Neural crest cell (in vitro differentiated cells): ENCODE measurements at places on chromosomes 6 and 20.

GRCh38 chr6:30682143-30683117 is 4.0 kb downstream of the PPP1R18 start:
- no peak for DNase-seq

- DNase-seq = no peak
Observed at GRCh38 chr6:91506509-91506908, 919.6 kb upstream of the MAP3K7 start.

- no peak for DNase-seq
Observed at GRCh38 chr20:35369804-35370203, 42.0 kb downstream of the UQCC1 start.

- DNase-seq = no peak
Observed at GRCh38 chr6:116352515-116353471, 18.0 kb upstream of the DSE start.

DNA sequence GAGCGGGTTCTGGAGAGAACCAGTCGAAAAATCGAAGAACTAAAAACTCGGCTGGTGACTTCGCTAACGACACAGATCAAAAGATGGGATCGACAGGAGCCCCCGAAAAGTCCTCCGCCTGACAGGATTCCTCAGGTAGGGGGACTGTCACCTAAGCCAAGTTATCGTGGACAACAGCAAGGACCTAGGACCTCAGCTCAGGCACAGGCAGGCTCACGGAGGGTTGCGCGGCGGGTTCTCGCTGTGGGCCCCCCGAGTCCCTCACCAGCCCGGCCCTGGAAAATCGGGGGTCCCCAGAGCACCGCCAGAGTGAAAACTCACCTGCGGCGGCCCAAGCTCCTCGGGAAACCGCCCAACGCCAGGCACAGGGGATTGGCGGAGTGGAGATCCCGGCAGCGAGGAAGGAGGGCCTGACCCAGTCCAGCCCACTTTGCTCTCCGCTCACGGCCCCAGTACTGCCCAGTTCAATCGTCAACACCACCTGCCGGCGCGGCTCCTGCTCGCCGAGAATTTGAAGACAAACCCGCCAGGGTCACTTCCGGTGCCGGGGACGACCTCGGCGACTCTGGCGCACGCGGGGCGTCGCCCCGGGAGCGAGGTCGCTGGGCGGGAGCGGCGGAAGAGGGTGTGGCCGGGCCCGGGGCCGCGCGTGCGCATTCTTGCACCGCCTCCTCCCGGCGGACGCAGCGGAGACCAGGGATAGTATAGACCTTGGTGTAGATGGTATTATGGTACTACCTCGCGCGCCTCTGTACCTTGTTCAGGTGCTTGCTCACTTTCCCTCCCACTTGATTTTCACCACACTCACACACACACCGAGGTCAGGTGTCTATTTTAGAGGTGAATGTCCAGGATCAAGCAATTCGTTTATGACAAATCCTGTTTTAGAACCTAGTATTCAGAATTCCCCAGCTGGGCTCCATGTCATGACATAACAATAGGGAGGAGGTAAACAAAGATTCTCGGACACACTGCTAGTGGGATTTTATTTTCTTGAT is at the start of gene KATNA1:
Gene KATNA1, minus strand, starts transcription at position 567 of the 998 bp plus-strand sequence. CDS start 10,167 bp downstream, outside the sequence.
- DNase-seq = peak; percentile 75

GRCh38 chr6:47690791-47691190 is 7.6 kb upstream of the ADGRF4 start:
- no peak for DNase-seq

- no peak for DNase-seq
Observed at GRCh38 chr6:72371473-72371872, 250.4 kb upstream of the KCNQ5 start.

- no peak for DNase-seq
Observed at GRCh38 chr6:119022796-119023195, 55.7 kb downstream of the FAM184A start.

GRCh38 chr6:155943635-155944034 is 488.0 kb upstream of the NOX3 start:
- DNase-seq = no peak

GRCh38 chr6:39056191-39056590 is 7.6 kb downstream of the GLP1R start:
- no peak for DNase-seq

- DNase-seq = no peak
Observed at GRCh38 chr20:50708845-50709635, 17.7 kb upstream of the RIPOR3 start.

GRCh38 chr20:38231531-38232121 is 28.9 kb downstream of the KIAA1755 start:
- no peak for DNase-seq

DNA sequence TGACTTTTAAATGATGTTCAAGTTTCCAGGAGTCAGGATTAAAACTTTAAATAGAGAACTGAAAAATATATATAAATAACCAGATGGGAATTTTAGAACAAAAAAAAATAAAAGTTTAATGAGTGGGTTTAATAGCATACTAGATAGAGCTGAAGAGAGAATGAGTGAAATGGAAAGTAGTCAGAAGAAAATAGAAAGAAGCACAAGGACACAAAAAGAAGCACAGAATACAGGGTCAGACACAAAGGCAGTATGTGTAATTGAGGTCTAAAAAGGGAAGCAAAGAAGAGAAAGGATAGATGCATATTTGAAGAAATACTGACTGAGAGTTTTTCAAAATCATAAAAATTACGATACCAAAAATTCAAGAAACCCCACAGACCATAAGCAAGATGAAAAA is 159.8 kb upstream of the FERMT1 start:
- DNase-seq = no peak

DNA sequence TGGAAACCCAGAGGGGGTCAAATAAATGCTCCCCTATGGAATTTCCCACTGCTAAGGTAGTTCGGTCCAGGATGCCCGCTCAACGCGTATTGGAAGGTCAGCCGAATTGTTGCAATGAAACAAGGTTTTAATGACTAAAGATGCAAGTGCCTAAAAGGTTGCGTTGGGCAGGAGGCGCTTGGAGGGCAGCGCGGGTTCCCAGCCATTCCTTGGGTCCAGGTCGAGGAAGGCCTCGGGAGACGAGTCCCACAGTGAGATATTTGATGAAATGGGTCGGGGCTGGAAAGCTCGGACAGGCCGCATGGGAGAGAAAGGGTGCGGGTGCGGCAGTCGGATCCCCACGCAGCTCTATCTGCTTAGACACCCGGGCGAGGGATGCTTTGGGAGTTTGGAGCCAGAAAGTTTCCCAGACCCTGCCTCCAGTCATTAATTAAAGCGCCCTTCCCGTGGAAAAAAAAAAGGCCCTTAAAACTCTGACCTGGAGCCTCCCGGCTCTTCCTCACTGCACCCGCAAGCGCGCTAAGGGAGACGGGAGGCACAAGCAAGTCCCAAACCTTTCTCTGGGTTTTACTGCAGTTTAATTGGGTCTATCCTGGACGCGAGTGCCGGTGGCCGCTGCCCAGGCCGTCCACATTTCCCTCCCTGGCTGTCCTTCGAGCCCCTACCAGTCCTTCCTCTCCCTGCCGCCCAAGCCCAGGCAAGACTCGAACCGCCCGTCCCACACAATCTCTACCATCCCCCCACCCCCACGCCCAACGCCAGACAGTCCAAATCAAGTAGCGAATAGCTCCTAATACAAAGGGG is 24.2 kb downstream of the TFAP2A start:
- DNase-seq = no peak

- no peak for DNase-seq
Observed at GRCh38 chr6:80622641-80623040, 516.2 kb downstream of the BCKDHB start.

GRCh38 chr6:93105017-93105416 is 314.3 kb downstream of the EPHA7 start:
- no peak for DNase-seq

DNA sequence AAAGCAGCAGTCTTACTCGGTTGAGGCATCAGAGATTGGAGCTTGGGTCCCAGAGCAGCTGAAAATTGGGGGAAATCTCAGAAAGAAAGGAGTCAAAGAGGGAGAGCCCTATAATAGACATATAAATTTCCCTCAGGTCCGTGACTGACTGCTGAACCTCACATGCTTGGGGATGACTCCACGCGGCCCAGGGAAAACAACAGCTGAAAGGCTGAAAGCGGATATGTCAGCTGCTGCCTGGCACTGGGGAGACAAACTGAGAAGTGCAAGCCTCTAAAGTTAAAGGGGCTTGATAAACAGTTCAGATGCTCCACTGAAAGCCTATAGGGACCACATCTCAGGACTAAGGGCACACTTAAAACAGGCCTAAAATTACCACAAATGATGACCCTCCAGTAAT is 255.9 kb upstream of the RIN2 start:
- DNase-seq = no peak

DNA sequence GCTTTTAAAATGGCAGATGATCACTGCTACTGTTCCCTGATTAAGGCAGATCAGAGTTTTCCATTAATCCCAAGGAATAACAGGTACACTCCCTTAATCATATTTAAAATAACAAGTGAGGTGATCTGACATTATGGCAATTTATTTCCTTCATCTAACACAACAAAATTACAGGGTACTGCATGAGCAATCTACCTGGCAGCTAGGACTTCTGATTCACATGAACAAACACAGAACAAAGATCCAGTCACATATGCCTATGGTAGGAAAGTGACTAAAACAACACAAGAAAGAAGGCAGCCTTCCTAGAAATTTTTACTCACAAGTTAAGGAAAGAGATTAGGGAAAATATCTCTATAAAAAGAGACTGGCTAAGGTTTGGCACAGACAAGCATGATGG is 33.2 kb downstream of the MAP7 start:
- DNase-seq = no peak

DNA sequence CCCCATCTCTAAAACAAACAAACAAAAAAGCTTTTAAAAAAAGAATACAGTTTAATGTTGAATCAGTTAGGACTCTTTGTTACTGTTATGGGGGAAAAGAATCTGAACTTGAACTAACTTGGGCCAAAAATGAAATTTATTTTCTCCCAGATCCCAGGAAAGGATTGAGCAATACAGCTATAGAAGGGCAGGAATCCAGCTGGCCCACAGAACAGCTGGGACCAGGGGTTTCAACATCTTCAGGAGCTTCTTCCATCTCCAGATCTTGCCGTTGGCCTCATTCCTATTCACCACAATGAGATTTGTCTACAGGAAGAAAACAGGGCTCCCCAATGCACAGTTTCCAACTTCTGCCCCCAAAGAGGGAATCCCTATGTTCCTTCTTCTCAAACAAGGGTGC is 43.2 kb upstream of the AKAP12 start:
- DNase-seq = no peak

DNA sequence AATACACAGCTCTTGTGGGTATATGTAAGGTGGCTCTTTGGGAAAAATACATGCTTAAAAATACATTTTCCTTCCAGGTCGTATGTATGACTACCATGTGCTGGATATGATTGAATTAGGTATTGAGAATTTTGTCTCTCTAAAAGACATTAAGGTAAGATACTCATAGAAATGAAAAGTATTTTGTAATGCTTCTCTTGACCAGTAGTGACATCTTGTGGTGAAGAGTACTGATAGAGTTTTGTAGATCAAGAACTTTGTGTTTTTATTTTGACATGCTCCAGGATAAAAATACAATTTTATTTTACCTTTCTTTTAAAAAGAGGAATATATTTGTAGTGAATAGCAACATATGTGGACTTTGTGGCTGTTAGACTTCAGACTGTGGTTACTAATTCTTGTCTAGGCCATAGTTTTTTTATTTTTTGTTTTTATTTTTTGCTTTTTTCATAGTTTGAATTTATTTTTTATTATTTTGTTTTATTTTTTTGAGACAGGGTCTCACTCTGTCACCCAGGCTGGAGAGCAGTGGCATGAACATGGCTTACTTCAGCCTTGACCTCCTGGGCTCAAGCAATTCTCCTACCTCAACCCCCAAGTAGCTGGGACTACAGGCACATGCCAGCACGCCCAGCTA is 17.9 kb downstream of the RPF2 start:
- DNase-seq = no peak

- DNase-seq = no peak
Observed at GRCh38 chr6:170137911-170138910, 152.7 kb downstream of the DLL1 start.

- no peak for DNase-seq
Observed at GRCh38 chr6:136085370-136086115, 164.6 kb downstream of the MTFR2 start.

GRCh38 chr6:18235524-18235923 is 28.8 kb downstream of the DEK start:
- DNase-seq = no peak

GRCh38 chr6:30327232-30327746 is 562 bp downstream of the TRIM39 start:
- no peak for DNase-seq

GRCh38 chr6:89411145-89412070 is 665 bp downstream of the RRAGD start:
- peak; percentile 46 for DNase-seq

- DNase-seq = peak; percentile 39
Observed at GRCh38 chr20:53547664-53548239, 45.9 kb downstream of the ZNF217 start.

- DNase-seq = no peak
Observed at GRCh38 chr6:14354919-14355572, 237.5 kb downstream of the CD83 start.

GRCh38 chr6:103720393-103720792 is 1139.3 kb downstream of the HACE1 start:
- DNase-seq = no peak

- no peak for DNase-seq
Observed at GRCh38 chr20:61769286-61769832, 296.3 kb downstream of the TAF4 start.

GRCh38 chr6:143060354-143060805 is 309 bp upstream of the AIG1 start:
- peak; percentile 65 for DNase-seq

- DNase-seq = no peak
Observed at GRCh38 chr6:75495011-75495410, 1.4 kb upstream of the FILIP1 start.

DNA sequence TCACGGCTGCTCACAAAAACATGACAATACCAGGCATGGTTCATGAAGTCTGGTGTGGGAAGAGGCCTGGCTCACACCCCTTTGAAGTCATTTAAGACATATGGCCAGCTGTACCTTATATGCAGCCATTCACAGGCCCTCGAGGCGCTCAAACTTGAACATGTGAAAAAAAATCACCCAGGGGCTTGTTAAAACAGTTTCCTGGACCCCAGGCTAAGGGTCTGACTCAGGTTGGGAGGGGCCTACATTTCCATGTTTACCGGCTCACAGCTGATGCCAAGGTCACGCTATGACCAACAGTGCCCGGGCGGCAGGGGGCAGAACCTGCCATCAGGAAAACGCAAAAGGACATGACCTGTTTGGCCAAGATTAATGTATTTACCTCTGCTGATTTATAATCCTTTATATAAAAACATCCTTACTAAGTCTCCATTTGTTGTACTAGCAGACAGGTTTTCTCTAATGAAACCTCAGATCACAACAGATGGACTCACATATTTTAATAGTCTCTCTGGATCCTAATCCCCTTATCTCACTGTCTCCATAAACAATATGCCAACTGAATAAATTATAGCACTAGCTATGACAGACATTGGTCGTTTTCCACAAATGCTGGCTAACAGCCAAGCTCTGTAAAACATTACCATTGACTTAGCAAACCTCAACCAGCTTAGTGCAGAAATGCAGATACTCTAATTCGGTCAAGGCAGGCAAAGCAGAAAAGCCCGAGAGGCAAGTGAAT is 19.9 kb downstream of the EZR start:
- DNase-seq = no peak
